Cardiac fibroblast (primary cell): ENCODE measurements at places on chromosomes 2 and 18.

DNA sequence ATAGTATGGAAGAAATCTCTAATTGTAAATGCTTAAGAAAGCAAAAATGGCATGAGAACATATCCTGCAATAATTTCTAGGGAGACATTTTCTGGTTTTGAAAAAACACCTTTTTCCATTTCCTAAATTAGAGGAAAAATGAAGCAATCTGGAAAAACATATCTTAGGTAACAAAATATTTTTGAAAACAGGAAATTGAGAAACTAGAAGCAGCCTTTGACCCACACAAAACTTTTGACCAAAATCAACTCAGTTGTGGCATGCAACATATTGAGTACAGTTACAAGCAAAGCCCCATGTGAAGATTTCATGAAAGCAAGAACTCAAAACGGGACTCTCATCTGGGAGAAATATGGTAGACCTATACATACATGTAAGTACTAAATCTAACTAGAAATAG is 28.6 kb upstream of the CHAC2 start:
- DNase-seq: peak; percentile 30

DNA sequence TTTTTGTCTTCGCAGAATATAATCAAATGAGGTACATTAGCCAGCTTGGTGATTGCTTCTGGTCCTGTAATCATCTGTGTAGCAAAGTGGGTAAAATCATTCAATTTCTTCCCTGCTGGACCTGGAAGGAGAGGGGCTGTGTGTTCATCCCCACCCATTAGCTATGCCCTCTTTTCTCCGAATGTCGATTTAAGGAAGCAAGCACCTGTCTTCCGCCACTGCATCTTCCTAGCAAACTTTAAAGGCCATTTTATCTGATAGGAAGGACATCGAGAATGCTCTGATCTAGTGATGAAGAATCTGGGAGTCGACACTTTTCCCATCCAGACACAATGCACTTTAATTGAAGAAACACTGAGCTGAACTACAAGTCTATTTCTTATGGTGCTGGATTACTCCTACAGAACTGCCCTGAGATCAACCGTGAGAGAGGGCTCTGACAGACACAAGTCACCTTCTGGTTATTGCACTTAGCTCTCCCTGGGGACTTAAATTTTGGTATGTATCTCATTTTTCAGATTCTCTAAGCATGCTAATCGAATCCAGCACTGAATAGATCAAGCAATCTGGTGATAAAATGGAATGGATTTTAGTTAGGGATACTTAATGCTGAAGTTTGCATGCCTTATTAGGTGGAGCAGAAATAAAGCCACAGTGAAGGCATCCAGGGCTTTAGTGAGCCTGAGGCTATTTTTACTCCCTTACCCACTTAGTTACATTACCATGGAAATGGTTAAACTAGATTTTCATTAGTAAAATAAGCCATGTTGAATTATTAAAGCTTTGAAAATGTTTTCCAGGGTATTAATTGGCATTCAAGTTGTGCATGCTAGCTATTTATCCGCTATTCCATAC is 1.3 kb downstream of the NYAP2 start:
- DNase-seq: no peak

GRCh38 chr2:217981971-217982370 is 20.8 kb downstream of the TNS1 start:
- no peak for DNase-seq

GRCh38 chr18:506264-506663 is 5.8 kb upstream of the COLEC12 start:
- no peak for DNase-seq

- no peak for DNase-seq
Measured at GRCh38 chr2:64581777-64582539, 57.8 kb downstream of the AFTPH start.

DNA sequence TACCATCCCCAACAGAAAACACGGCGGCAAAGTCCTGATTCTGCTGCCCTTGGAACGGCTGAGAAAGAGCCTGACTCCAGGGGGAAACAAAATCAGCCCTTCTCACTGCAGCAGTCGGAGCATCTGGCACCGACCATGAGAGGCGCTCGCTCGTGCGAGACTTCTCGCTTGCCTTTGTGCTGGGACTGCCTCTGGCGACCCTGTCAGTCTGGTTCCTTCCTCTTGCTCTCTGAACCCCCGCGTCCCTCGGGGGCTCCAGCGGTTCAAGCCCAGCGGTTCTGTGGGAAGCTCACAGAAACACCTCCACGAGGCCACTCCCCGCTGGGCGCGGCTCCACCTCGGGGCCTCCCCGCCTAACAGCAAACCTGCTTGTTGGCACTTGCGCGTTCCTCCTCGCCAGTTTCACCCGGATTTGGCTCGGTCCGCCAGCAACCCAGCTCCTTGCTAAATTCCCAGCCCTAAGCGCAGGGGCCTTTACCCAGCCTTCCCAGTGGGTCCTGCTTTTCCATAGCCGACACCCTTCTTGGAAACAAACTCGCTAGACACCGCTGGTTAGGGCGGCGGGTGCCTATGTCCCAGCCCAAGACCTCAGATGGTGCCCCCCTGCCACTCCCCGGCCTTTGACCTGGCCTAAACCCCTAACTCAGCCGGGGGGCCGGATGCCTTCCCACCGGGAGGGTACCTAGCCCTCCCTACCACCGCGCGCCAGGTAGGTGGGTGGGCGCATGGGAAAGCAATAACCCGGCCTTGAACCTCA is 2.2 kb downstream of the RND3 start:
- DNase-seq: peak; percentile 73

GRCh38 chr2:216735086-216735485 is 39.7 kb upstream of the IGFBP5 start:
- DNase-seq: peak; percentile 65

GRCh38 chr2:70310899-70311298 is 9.0 kb upstream of the FAM136A start:
- DNase-seq: no peak

DNA sequence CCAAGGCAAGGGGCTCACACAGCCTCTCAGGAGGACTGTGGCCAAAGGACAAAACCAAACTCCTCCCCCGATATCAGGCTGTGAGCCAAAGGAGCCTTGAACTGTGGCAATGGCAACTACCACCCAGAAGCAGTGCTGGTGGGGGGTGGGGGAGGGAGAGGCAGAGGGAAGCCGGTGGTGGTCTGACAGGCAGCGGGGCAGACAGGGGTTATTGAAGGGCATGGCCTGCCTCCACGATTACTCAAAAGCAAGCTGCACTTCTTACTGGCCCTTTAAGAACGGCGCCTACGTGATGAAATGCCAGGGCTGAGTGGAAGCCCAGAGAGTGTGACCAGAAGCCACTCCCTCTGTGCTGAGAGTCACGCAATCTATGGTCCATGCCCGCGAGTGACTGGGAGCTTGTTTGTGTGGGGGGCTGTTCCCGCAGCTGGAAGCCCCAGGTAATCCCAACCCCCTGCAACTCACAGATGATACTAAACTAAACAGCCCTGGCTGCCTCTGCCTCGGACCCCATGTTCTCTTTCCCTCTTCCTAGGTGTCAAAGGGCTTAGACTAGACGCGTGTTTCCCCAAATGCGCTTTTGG is 128.2 kb upstream of the CXCR4 start:
- DNase-seq: peak; percentile 33

DNA sequence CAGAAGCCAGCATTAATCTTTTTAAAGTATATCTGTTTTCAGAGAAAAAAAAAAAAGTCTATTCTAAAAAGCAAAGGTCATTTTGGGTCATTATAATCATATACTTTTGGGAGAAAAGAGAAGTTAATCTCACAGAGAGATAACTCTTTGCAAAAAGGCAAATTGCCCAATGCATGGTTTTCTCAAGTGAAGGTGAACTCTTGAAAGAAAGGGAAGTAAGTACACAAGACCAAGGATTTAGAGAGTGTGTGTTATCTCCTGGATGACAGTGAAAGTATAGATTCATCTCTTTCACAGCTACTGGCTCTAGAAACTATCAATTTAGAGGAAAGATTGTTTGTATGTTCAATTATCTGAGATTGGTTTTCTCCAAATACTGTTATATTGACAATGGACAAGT is 151.4 kb downstream of the CD8B2 start:
- DNase-seq: no peak
